Breast epithelium (tissue), 4 donors: ENCODE measurements at places on chromosomes 12 and 14. TPM values are rescaled to one million over a fixed set of nuclear protein-coding genes. Genes with fewer than 3 reads are reported as not detected.

- no peak for DNase-seq
Observed at GRCh38 chr12:94149119-94149780, 873 bp downstream of the PLXNC1 start.

DNA sequence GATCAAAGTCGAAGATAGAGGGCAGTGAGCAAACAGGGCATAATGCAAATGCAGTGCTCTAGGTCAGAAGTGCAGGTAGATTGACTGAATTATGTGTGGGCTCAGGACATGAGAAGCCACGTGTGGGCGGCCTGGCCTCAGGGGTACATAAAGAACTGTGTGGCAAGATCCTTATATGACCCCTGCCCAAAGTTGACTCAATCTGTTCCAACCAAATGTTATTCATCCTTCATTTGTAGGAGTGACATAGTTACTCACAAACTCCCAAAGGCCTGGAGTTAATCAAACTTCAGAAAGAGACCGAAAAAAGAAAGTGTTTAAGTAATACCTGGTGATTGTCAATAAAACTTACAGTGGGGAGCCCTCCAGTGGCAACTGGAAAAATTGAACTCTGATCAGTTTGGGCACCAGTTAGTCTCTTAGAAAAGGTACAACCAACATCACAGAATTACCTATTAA, 150.4 kb upstream of the FAR2 start:
- DNase-seq: no peak

The BICDL1 gene
- total RNA-seq: 23.4 TPM

GRCh38 chr14:86915406-86915805, 1077.6 kb downstream of the GALC start:
- DNase-seq: no peak

GRCh38 chr12:14999695-15000365, 27.0 kb downstream of the PDE6H start:
- DNase-seq: no peak

- no peak for DNase-seq
Observed at GRCh38 chr14:40630471-40630870, 976.2 kb upstream of the LRFN5 start.

GRCh38 chr12:76762601-76762980, 1.3 kb upstream of the ZDHHC17 start:
- no peak for DNase-seq

- no peak for DNase-seq
Observed at GRCh38 chr12:128111333-128111732, 155.6 kb upstream of the TMEM132C start.

DNA sequence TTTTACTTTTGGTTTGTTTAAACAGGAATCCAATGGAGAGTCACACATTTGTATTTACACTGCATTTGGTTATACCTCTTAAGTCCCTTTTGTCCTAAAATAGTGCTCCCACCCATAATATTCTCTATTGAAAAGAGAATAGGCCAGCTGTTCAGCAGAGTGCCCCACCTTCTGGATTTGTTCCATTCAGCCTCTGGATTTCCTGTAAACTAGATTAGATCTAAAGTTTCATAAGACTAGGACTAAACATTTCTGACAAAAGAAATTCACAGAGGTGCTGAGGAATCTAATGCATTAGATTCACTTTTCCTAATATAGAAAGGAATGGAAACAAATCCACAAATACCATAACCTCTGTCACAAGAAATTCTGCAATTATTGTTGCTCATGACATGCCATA, 38.1 kb downstream of the GCH1 start:
- no peak for DNase-seq

GRCh38 chr12:117102800-117103181, 3.6 kb upstream of the TESC start:
- DNase-seq: no peak

DNA sequence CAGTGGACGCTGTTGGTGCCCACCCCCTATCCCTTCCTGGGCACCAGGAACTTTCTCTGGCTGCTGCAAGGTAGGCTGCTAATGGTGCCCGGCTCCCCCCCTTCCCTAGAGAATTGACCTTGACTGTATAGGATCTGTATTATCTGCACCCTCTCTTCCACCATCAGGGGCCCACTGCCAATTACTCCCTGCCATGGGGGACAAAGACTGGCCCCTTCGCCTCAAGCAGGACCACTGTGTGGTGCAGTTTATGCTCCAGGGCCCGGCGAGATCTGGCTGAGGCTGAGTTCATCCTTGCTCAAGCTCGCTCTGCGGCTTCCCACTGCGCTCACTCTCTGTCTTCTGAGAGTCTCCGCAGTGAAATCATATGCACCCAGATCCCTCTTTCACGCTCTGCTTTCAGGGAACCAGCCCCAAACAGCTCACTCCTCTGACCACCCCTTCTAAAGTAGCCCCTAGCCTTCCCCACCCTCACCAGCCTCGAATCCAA, 95.2 kb downstream of the LGMN start:
- DNase-seq: no peak

The APOF gene
- not detected for total RNA-seq

The EFS gene
- 15.7 TPM for total RNA-seq
